ENCODE measurements at places on chromosomes 6 and 20. TPM values are rescaled to one million over a fixed set of nuclear protein-coding genes. Genes with fewer than 3 reads are reported as not detected.

The ID1 gene
- 673 TPM for total RNA-seq

The CASS4 gene
- 0.21 TPM for total RNA-seq

The VGLL2 gene
- total RNA-seq = not detected

The GID8 gene
- total RNA-seq = 45.8 TPM

The TREML2 gene
- not detected for total RNA-seq
